ENCODE measurements at places on chromosomes 11 and 22. TPM values are rescaled to one million over a fixed set of nuclear protein-coding genes. Genes with fewer than 3 reads are reported as not detected.

DNA sequence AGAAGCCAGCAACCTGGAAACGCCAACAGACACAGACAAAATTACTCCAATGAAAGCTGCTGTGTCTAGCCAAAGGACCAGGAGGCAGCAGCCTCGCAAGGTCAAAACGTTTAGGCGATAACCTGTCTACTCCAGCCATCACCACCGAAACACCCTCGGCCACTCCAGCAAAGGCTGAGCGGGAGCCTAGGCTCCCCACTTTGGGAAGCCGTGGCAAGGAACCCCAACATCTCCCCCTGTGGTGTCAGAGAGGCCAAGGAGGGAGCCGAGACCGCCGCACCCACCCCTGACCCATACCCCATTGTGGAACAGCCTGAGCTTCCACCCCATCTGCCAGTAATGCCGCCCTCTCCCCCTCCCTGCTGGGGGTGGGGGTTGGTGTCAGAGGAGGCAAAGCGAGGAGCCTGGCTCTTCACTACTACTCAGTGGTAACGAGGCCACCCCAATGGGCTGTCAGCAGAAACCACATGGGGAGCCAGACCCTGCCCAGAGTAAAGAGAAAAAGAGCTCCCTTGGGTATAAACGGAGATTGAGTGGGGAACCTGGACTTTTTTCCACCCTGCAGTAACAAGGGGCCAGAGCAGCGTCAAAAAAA is 33.9 kb upstream of the SEPTIN5 start:
- DNase-seq = no peak

DNA sequence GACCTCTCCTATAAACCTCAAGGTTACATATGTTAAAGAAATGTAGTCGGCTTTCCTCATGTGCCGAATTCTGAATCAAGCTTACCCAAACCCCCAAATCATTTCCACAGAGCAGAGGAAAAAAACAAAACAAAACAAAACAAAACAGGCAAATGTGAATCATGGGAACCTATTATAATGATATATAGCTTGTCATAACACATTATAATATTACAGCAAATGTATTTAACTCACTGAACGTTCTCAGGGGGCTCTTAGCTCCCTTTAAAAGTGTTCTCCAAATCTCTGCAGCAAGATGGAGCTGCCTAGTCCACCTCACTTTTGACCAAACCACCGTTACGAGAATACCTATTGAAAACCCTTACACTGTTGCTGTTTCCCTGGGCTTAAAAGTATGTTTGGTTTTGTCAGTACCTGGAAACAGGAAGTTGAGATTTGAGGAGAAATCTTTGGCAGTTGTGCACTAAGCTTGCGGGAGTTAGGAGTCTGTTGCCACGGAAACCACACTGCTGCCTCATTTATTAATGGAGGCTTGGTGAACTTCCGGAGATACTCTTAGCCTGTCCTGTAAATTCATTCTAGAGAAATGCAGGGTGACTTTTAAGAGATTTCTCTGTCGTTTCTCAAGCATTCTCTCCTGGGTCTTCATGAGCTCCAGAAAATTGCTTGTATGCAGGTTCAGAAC is 167.0 kb upstream of the RASSF10 start:
- DNase-seq = no peak

DNA sequence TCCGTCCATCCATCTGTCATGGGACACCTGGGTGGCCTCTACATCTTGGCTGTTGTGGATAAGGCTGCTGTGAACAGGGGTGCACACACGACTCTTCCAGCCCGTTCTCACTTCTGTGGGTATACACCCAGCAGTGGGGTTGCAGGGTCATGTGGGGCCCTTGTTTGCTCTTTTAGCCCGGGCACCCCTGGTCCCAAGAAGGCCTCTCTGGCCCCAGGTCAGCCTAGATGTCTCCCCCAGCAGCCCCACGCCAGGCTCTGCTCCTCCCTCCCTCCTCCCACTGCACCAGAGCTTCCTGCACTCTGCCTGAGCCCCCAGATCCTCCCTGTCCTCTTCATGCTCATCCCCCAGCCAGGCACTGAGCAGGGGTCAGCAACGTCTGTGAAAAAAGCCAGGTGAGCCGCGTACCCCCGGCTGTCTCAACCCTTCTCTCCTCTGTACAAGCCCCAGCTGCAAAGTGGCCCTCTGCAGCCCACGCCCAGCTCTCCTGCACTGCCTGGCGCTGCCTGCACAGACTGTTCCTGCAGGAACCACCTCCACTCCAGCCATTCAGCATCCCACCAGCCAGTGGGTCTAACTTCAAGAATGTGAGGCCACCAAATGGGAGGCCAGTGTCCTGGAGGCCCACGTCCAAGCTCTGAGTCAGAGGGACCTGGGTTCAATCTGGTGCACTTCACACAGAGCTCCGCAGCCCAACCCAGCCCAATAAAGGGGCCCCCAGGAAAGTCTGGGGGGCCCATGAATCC is 1508.9 kb downstream of the BRD1 start:
- DNase-seq = no peak

GRCh38 chr22:30307041-30307574 is 17.8 kb upstream of the CASTOR1 start:
- DNase-seq = no peak

- no peak for DNase-seq
These were observed 23.2 kb downstream of the FADS2 start for GRCh38 chr11:61851113-61851899.

GRCh38 chr11:9565822-9566560 is 7.5 kb upstream of the WEE1 start:
- DNase-seq = peak; percentile 27

Gene OR52N4
- 2.1 TPM for total RNA-seq

DNA sequence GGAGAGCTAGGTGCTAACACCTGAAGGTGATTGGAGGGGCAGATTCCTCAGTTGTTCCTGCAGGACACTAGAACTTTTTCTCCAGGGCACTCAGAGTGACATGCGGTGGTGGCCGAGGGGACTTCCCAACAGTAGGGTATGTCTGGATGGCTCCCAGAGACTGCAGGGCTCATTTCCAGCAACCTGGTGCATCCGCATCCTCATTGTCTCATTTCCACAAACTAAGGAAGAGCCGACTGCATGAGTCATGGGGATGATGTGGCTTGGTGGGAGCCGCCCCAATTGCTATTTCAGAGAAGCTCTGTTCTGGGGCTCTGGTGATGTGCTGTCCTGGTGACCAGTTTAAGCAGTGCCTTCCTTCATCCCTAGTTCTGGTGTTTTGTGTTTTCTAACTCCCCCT is 2.8 kb upstream of the ROBO4 start:
- no peak for DNase-seq

GRCh38 chr11:70397983-70398833 is at the start of gene CTTN:
Gene CTTN, plus strand, starts transcription at chr11:70398529. Its CDS starts 8,769 bp downstream, at chr11:70407298.
- DNase-seq = peak; percentile 77

DNA sequence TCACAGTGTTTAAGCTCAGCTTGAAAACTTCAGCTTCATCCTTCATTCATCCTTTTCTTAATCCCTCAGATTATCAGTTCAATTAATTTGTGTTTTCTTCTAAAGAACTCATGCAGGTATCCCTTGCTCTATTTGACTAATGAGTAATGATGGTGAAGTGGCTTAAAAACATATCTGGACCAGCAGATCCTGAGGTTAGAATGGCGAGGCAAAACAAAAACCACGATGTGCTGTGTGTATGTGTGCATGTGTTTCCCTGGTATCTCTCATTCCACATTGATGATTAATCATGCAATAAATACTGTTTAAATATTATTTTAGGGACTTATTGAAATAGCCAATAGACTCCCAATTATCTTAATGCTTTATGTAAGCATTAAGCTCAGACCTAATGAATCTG is 437.0 kb downstream of the DYNC2H1 start:
- DNase-seq = no peak

Gene KCNA4
- not detected for total RNA-seq

GRCh38 chr11:26976389-26976788 is 17.5 kb upstream of the FIBIN start:
- no peak for DNase-seq

Gene ARHGAP1
- 55.0 TPM for total RNA-seq

DNA sequence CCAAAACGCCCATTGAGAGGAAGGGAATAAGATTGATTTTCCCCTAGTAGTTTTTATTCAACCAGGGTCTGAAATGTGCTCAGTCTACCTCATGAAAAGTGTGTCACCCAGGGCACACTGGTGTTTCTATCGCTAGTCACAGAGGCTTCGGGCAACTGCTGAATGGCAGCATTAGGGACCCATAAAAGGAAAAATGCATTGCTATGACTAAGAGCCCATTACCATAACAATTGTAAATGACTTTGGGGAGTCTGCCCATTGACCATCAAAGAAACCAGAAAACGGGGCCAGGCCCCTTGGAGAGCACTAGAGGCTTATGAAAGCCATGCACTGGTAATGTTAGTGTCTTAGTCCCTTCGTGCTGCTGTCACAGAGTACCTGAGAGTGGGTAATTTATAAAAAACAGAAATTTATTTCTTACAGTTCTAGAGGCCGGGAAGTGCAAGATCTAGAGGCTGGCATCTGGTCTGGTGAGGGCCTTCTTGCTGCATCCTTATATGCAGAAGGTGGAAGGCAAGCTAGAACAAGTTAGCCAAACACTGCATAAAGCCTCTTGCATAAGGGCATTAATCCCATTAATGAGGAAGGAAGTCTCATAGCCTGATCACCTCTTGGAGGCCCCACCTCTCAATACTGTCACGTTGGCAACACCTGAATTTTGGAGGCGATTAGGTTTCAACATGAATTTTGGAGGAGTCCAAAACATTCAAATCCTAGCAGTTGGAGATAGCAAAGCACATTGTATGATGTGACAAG is 306.7 kb downstream of the ST3GAL4 start:
- no peak for DNase-seq

Gene IL18
- 0.67 TPM for total RNA-seq

- DNase-seq = no peak
These were observed 258.6 kb downstream of the METTL15 start for GRCh38 chr11:28366549-28367346.

DNA sequence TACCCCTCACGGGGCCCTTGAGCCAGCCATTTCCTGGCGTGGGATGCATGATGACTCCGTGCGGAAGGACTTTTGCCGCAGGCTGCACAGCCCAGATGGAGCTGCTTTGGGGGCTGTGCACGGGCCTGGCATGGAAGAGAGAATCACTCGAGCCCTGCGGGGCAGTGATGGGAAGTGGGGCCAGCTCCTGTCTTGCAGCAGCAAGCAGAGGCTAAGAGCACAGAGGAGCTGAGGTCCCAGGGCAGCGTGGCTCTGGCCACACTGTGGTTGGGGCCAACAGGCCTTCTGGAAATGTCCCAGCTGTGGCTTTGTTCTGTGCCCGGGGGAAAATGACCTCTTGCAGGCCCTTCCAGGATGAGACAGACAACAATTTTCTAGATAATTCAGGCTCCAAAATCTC is 92.7 kb upstream of the TIMP3 start:
- DNase-seq = no peak

DNA sequence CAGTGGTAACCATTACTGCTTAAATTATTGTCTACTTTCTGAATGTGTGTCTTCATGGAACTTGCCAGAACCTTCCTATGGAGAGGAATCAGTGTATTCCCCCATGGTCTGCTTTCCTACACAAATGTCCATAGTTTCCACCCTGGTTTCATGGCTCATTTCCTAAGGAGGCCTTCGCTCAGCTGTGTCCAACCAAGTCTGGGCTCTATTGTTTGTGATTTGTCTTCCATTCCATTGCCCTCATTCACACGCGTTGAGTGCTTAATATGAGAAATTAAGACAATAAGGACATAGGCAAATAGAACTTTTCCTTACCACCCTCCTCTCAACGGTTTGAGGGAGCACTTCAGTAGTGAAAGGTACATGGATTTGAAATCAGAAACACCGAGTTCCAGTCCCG is 510.6 kb downstream of the NTM start:
- DNase-seq = no peak

Gene FREY1
- 6.6 TPM for total RNA-seq

Gene ISX
- not detected for total RNA-seq

GRCh38 chr22:43273902-43274484 is 69.2 kb downstream of the SCUBE1 start:
- peak; percentile 55 for DNase-seq

DNA sequence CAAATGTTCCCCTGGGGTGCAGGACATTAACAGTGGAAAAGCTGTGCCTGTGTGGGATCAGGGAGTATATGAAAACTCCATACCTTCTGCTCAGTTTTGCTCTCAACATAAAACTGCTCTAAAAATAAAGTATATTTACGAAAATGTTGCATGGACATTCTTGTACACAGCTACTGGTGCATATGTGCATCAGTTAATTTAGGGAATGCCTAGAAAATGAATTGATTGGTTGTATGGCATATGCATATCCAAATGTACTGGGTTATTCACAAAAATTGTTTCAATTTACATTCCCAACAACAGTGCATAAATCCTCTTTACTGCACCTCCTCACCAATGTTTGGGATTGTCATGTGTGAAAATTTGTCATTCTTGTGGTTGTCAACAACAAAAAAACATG is 251.1 kb upstream of the MPPED2 start:
- no peak for DNase-seq

Gene ASPHD2
- 7.3 TPM for total RNA-seq

DNA sequence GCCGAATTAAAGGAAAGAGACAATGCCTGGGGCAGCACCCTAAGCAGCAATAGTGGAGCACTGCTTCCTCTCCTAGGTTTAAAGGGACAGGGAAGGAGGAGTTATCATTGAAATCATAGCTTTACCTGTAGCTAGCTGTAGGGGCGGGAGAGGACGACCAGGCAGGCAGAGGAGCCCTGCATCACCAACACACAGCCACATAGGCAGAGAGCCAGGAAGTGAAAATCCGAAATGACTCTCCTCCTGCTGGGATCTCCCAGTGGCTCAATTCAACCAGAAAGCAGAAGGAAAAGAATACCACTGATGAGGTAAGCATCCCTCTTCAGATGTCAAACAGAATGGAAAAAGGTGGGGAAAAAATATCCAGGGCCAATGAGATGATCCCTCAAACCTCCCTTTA is 20.4 kb downstream of the MRGPRX4 start:
- DNase-seq = no peak

DNA sequence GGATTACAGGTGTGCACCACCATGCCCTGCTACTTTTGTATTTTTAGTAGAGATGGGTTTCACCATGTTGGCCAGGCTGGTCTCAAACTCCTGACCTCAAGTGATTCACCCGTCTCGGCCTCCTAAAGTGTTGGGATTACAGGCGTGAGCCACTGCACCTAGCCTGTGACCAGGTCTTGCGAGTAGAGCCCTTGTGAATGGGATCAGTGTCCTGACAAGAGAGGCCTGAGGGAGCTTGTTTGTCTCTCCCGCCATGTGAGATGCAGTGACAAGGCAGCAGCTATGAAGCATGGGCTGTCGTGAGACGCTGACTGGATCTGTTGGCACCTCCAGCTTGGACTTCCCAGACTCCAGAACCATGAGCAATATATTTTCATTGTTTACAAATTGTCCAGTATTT is 69.3 kb downstream of the LRRC32 start:
- DNase-seq = no peak

- no peak for DNase-seq
These were observed 54.1 kb upstream of the BDNF start for GRCh38 chr11:27754035-27755017.

DNA sequence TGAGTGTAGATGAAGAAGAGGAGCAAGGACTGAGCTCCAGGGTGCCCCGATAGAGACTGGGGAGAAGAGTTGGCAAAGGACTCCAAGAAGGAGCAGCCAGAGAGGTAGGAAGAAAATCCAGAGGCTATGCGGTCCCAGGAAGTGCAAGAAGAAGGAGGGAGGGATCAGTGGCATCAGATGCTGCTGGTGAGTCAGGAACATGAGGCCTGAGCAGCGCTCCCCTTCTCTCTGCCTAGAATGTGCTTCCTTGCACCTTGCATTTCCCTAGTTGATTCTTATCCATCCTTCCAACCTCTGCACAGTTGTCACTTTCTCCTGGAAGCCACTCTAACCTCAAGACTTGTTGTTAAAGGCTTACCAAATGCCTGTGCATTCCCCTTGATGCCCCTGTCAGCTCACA is 21.3 kb downstream of the KCNC1 start:
- no peak for DNase-seq

Data from B cell (primary cell).